ENCODE measurements at places on chromosomes 7 and 10. TPM values are rescaled to one million over a fixed set of nuclear protein-coding genes. Genes with fewer than 3 reads are reported as not detected.

NRCAM gene
- 6.8 TPM for polyA plus RNA-seq

DNA sequence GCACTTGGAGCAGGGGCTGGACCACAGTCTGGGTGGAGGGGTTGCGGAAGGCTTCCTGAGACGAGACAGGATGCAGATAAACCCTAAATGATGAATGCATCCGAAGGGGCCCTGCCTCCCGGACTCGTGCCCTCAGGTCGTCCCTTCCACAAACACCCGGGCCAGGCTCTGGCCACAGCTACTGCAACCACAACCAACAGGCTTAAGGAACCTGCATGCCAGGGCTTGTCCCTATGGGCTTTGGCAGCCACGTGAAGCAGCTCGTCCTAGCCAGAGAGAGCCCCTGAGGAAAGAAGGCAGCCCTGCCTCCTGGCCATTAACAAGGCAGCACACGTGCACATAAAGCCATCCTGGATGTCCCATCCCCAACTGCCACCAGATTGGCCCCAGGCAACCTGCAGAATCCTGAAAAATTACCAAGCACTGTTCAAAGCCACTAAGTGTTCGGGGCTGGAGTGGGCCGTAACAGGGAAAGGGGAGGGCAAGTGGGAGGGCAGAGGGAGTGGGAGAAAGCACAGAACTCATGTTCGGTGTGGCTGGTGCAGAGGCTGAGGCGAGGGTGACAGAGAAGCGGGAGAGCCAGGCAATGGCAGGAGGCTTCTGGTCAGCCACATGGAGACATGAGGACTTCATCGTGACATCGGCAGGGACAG, 62.7 kb downstream of the MAD1L1 start:
- H3K4me3 ChIP-seq: no peak overlapping the region
- DNase-seq: no peak
- no peaks in the 10 kb centered on the region for H3K27me3 ChIP-seq
- H3K4me1 ChIP-seq: peaks cover 27% of the 10 kb centered on the region

DNA sequence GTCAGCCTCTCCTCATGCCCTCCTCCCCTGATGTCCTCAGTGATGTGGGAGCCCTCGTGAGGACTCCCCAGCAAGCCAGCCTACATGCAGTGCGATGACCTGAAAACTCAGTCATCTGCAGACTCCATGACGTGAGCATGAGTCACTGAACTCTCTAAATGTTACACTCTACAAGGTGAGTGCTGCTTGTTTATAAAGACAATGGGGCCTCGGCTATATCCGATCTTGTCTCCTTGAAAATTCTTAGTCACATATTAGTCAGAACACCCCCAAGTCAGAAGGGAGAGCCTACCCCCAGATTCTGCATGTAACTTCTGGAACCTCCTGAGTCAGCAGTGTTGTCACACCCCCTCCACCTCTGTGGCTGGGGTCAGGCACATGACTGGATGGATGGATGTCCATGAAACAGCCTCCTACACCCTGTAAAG, 673.8 kb downstream of the INHBA start:
- no peak for DNase-seq
- no peaks in the 10 kb centered on the region for H3K36me3 ChIP-seq
- H3K27ac ChIP-seq: no peak overlapping the region
- no peaks in the 10 kb centered on the region for H3K4me1 ChIP-seq
- no peak overlapping the region for H3K4me3 ChIP-seq

DNA sequence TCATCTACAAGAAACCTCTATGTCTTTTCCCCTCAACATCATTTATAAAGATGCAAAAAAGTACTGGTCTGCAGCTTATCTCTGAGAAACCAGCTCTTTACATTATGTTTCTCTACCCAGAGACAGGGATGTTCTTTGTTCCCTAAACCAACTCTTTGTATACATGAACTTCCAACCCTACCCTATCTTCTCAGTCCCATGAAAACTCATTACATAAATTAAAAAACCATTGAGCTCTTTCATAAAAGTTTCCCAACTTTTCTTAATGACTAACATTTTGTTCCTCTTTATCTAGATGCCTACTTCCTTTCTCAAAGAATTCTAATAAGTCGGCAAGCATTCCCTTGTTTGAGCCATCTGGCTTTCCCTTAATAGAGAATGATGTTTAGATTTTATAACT, 192.8 kb upstream of the AGK start:
- no peak overlapping the region for H3K4me3 ChIP-seq
- H3K36me3 ChIP-seq: no peaks in the 10 kb centered on the region
- H3K27me3 ChIP-seq: no peaks in the 10 kb centered on the region

DNA sequence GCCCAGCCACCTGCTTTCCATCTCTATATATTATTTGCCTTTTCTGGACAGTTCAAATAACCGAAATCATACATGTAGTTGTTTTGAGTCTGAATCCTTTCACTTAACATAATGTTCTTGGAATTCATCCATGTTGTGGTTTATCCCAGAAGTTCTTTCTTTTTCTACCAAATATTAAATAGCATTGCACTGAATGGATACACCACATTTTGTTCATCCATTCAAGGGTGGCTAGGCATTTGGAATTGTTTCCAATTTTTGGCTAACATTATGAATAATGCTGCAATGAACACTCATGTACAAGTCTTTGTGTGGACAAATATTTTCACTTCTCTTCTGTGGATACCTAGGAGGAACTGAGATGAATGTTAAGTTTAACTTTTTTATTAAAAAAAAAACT, 18.0 kb downstream of the DNAJC1 start:
- DNase-seq: no peak
- no peaks in the 10 kb centered on the region for H3K36me3 ChIP-seq
- no peaks in the 10 kb centered on the region for H3K27me3 ChIP-seq
- H3K27ac ChIP-seq: no peak overlapping the region
- H3K4me3 ChIP-seq: no peak overlapping the region

DNA sequence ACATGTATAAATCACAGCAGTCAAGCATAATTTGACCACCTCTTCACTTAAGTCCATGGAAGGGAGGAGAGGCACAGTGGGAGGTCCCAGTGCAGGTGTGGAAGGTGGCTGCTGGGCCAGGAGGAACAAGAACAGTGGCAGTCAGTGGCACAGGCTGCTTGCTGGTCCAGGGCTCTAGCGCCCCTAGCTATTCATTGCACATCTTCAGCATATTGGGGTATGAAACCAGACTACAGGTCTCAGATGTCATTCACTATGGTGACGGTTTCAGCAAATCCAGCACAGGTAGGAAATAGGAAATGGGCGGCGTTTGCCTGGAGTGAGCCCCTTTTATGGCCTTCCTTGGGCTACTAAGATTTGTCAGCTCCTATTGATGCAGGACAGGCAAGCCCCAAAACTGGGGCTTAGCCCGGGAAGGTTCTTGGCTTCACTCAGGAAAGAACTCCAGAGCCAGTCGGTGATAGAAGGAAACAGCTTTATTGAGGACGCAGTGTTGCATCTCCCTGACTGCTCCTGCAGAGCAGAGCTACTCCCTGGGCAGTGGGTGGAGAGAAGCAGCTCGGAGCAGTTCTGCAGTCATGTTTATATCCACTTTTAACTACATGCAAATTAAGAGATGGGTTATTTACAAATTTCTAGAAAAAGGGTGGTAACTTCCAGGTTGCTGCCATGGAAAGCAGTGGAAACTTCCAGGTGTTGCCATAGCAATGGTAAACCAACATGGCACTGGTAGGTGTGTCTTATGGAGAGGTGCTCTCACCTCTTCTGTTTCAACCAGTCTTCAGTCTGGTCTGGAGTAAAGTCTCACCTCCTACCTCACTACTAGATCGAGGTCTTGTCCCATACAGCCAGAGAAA, 608.8 kb downstream of the PARD3 start:
- no peak for DNase-seq
- no peak overlapping the region for H3K27ac ChIP-seq
- peaks cover 3% of the 10 kb centered on the region for H3K4me1 ChIP-seq
- no peak overlapping the region for H3K4me3 ChIP-seq
- H3K36me3 ChIP-seq: peaks cover 5% of the 10 kb centered on the region
- H3K27me3 ChIP-seq: no peaks in the 10 kb centered on the region
